Stimulated activated CD8-positive, alpha-beta memory T cell treated with anti-CD3 and anti-CD28 coated beads, Interleukin-15, amount 100 ng/mL, for 1 hour (primary cell): ENCODE measurements at places on chromosomes 1 and 21.

DNA sequence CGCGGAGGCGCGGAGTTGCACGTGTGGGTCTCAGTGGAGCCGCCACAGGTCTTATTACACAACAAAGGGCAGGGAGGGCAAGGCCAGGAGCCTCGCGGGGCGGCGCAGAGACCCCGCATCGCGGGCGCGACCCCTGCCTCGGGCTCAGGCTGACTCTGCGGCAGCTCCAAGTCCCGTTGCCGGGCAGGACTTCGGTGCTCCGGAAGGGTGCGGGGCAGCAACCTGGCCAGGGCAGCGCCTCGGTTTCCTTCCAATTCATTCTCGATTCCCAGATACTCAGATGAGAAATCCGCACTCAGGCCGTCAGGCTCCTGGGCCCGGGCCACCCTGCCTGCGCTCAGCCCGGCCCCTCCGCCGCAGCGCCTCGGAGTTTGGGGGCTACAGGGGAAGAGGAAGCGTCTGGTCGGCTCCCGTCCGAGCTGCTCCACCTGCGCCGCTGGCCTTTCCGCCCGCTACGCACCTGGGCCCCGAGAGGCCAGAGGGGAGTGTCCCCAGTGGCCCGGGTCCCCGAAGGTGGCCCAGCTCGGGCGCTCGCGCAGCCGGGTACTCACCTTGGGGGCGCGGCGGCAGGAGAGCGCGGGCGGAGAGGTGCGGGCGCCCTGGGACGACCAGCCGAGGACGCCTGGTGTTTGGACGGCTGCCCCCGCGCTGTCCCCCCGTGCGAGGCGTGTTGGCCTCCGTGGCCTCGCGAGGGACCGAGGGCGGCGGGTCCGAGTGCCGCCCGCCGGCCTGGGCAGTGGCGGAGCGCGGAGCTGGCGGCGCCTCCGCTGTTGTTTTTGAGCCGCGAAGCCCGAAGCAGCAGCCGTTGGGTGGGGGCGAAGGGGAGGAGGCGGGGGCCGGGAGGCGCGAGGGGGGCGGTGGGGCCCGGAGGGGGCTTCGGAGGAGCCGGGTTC is 1.1 kb upstream of the PRDM16 start:
- DNase-seq, result no peak

- no peak for DNase-seq
Measured at GRCh38 chr1:119816407-119816806, 5.1 kb upstream of the REG4 start.

GRCh38 chr1:226093621-226094020 is 31.1 kb downstream of the H3-3A start:
- no peak for DNase-seq

GRCh38 chr1:162293073-162293692 is 83.5 kb downstream of the SPATA46 start:
- DNase-seq, result no peak

GRCh38 chr1:114926607-114927006 is 71.9 kb downstream of the SYCP1 start:
- no peak for DNase-seq

- DNase-seq, result no peak
Measured at GRCh38 chr1:222894331-222894730, 79.5 kb downstream of the DISP1 start.

- no peak for DNase-seq
Measured at GRCh38 chr1:30702823-30703222, 20.6 kb downstream of the MATN1 start.

- no peak for DNase-seq
Measured at GRCh38 chr1:64487061-64487460, 17.1 kb downstream of the CACHD1 start.

DNA sequence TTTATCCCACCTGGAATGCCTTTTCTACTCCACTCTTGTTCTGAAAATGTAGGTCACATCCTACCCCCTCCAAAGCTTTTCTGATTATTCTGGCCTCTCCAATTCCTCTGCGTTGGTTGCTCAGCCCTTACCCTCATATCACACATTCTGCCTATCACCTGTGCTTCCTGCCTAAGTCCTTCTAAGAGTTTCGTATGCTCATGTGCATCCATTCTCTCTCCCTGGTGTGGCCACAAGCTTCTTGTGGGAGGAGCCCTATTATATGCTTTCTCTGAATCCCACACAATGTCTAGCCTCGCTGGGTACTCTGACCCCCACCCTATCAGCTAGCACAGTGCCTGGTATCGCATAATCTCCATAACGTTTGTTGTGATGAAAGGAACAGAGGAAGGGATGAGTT is 54.2 kb downstream of the CD58 start:
- DNase-seq, result no peak

- DNase-seq, result no peak
Measured at GRCh38 chr1:200311256-200311655, 98.6 kb downstream of the ZNF281 start.

DNA sequence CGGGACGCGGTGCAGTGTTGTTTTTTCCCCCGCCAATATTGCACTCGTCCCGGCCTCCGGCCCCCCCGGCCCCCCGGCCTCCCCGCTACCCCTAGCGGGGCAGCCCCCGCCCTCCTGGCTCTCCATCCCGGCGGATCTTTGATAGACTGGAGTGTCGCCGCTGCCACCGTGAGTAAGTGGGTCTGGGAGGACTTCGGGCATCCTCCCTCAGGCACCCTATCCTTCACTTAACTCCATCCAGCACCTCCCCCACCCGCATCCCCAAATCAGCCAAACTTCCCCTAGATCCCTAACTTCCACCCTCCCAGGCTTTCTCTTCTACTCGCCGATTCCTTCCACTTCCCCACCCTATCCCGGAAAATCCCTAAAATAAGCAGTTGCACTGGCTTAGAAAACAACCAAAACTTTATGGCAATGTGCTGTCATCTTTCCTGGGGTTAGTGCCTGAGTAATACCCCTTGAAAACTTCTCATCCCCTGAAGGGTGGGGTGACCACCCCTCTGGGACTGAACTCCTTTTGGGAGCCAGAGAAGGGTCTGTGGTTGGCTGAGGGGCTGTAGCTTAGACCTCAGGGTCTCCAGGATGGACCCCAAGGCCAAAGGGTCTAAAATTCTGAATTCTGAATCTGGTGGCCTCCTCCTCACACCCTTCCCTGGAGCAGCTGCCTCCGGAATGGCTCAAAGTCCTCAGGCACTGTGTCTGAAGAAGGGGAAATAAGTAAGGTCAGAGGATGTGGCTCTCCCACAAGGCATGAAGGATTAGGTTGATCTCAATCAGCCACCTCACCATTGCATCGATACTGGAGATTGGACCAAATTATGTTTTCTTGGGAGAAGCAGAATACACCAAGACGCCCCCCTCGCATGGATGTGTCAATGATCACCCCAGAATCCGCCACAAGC is 12.2 kb downstream of the THBS3 start:
- no peak for DNase-seq

GRCh38 chr1:38418195-38419030 is 371.8 kb upstream of the POU3F1 start:
- no peak for DNase-seq

DNA sequence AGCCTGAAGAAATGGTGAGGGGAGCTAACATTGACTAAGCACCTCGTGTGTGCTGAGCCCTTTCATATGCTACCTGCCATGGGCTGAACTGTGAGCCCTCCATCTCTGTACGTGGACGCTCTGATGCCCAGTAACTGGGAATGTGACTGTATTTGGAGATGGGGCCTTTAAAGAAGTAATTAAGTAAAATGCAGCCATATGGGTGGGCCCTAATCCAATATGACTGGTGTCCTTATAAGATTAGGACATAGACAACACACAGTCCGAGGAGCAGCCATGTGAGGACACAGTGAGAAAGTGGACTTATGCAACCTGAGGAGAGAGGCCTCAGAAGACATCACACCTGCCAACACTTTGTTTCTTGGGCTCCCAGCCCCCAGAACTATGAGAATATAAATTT is 92.7 kb upstream of the ATP1B1 start:
- no peak for DNase-seq

- no peak for DNase-seq
Measured at GRCh38 chr1:231606712-231607111, 19.9 kb upstream of the DISC1 start.

DNA sequence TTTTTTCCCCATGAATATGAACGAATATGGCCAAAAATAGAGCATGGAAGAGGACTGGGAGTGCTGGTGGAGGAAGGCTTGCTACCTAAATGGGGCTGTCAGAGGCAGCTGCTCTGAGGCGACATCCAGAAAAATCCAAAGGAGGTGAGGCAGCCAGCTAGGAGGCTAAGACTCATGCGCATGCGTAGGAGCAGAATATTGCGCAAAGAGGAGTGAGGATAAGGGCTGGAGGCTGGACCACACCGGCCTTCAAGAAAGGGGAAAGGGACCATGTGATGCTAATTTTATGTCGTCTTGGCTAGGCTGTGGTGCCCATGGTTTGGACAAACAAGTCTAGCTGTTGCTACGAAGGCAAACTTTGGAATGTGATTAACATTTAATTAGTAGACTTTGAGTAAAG is 30.5 kb downstream of the HEYL start:
- DNase-seq, result no peak

GRCh38 chr1:100463791-100464424 is 74.0 kb upstream of the GPR88 start:
- no peak for DNase-seq
